ENCODE measurements at places on chromosomes 5 and 9.

- no peak for DNase-seq
Measured at GRCh38 chr9:36550135-36550534, 22.6 kb upstream of the MELK start.

DNA sequence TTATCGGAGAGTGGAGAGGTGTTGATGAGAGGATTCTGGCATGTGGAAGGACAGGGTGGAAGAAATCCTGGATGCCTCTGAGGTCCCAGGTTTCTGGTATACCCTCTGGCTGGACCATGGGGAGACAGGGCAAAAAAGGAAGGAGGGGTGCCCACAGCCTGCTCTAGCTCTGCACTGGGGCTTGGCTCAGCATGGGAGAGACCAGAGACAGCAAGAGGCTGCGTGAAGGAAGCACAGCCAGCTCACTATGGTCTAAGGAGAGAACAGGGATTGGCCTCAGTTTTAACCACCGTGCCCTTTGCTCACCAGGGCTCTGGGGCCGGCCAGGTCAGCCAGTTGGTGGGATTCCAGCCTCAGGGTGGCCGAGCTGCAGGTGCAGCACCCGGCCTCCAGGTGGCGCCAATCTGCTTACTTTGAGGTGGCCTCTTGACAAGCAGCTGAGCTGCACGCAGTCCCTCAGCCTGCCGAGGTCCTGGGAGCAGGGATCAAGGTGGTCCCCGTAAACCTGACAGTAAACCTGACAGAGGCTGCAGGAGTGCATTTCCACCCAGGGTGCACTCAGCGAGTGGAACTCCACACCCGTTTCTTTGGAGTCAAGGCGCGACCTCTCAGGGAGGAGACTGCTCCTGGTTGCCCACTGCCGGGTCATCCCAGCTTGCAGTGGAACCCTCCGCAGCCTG, 25.0 kb upstream of the SPTLC1 start:
- peak; percentile 78 for DNase-seq

- DNase-seq, result no peak
Measured at GRCh38 chr5:117604845-117605244, 1030.2 kb upstream of the SEMA6A start.

- DNase-seq, result no peak
Measured at GRCh38 chr9:28073270-28073669, 500.0 kb upstream of the C9orf72 start.

DNA sequence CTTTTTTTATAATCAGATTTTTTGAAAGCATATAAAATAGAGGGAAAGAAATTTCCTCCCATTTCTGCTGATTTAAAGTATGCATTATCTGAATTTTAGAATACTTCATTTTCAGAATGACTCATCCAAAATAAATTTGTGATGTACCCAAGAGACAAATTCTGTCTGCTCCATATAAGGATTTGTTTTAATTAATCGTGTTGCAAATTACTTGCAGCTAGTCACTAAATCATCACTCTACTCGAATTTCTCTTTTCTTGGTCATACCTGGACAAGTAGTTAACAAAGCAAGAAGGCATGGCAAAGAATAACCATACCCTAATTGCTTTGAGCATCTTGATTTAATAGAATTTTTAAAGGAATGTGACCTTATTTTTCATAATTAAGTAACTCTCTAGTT, 284.1 kb upstream of the GRAMD2B start:
- DNase-seq, result no peak

DNA sequence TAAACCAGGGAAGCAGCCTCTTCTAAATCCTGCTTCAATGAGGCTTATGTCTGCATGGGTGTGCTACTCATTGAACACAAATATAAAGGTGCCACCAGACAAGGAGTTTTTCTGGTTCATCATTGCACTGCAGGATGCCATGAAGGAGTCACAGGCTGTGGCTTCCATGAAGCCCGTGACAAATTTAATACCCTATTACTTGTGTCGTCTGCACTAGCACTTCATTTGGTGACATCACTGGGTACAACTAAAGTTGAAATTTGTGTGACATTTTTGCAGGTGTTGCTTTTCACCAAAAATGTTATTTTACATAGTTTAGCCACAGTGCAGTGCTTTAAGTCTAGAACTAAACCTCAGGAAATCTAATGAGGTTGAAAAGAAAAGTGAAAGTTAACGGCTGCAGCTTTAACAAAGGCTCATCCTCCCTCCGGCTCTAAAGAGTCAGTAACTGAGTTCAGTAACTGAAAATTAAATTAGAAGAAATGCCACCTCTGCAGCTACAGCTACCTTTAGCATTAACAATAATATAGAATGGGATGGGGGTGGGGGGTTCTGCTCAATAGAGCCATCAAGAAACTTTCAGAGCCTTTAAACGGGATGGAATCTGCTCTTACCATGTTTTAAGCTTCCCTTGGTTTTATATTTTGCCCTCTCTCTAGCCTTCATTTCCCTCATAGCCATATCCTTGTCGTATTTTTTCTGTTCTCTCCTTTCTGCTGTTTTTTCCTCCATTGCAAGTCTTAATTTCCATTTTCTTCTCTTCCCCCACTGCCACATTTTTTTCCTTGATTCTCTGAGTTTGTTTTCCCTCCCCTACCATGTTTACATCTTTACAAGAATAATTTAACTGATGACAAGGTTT, 233.8 kb upstream of the TMEM161B start:
- no peak for DNase-seq

GRCh38 chr9:89611425-89611824, 6.6 kb downstream of the GADD45G start:
- DNase-seq, result no peak

- no peak for DNase-seq
Measured at GRCh38 chr9:124303762-124304161, 46.0 kb downstream of the NEK6 start.

DNA sequence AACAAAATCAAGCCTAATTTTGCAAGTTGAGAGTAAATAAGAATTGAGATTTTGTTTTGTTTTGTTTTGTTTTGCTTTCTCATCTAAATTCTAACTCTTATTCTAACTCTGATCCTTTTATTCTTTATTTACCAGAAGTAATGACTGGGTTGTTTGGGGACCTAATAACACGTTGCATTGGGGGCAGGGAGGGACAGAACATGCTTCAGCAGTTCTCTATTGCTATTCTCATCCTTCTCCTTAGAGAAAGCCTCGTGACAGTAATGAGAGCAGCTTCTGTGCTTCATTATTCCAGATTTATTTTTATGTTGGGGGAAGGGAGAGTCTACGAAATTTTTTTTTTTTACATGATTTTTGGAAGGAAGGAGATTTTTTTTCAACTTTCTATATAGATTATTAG, 21.1 kb downstream of the CPEB4 start:
- no peak for DNase-seq

DNA sequence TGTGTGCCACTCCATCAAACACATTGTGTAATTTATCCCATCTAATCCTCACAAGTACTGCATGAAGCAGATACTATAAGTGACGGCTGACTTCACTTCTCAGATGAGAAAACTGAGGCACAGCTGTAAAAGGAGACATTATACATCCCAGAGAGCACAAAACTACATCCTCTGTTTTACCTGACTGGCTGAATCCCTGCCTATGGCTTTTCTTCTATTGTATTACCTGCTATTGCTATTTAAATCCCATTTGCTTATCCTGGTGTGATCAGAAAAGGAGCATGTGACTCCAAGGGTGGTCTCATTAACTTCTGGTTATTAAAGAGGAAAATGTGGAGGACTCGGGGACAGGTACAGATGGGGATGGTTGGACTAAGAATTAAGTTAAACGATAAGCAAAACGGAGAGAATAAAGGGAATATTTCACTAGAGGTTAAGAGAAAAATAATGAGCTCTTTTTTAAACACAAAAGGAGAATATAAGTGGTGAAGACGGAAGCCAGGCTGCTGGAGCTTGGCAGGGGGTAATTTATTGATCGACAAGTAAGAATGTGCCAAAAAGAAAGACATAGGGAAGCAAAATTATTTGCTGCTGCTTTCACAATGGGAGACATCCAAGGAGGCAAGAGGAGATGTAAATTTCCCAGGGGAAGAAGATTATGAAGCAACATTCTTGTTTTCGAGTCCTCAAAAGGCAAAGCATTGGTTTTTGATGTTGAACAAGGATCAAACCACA, 155.7 kb upstream of the GPR151 start:
- DNase-seq, result no peak

DNA sequence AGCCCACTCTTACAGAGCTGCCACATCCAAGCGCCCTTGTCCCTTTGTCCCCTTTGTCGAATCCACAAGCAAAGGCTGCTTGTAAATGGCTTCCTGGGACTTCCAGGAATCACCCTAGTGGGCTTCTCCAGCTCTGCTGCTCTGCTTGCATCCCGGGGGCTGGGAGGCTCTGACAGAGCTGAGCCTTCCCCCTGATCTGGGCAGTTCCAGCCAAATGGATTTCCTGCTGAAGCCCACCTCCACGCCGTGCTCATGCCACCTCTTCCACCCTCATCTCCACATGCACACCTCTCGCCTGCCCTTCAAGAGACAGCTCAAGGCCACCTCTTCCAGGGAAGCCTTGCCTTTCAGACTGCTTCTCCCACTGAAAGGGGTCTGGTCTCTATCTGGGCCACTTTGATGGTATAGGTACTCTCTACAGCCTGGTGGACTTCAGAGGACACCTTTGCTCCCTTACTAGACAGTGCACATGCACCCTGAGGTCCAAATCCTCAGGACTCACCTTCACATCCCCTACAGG, 106.2 kb downstream of the LHFPL2 start:
- no peak for DNase-seq

GRCh38 chr9:133073086-133074014, 11.6 kb downstream of the CEL start:
- no peak for DNase-seq

DNA sequence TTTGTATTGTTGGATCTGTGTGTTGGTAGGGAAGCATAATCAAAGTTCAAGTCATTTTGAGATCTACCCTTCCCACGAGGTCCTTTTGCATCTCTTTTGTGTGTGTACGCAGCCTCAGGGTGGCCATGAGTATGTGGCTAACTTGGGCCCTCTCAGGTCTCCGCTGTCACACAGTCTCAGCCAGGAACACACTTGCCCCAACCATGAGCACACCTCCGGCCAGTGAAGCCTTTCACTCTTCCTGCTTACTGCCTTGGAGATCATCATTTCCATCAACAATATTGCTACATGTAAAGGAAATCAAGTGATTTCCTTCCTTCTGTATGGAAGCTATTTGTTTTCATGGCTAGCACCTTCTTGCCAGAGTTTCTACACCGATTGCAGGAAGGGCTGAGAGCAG, 13.9 kb downstream of the ZNF346 start:
- DNase-seq, result no peak

GRCh38 chr5:170479484-170479883, 24.3 kb upstream of the KCNIP1 start:
- no peak for DNase-seq

DNA sequence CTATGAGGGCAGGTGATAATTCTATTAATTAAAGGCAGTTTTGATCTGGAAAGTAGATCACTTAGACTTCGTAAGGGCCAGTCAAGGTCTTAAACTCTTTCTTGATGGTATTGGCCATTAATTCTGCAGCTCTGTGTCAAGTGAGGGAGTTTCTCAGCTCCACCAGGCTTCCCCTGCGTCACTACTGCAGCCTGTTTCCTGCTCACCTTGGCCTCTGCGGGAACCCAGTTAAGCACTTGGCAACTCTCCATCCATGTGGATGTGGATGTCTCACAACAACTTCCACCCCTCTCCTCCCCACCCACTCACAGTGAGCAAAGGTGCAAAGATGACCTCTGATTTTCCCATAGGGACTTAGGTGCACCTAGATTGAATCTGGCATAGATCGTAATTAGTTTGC, 191.6 kb downstream of the PLK2 start:
- DNase-seq, result no peak

Measured in AG08396 (cell line).